ENCODE measurements at places on chromosomes 1 and 21.
A peak's percentile ranks its signal among the peaks of the same experiment; 100 is the strongest.

DNA sequence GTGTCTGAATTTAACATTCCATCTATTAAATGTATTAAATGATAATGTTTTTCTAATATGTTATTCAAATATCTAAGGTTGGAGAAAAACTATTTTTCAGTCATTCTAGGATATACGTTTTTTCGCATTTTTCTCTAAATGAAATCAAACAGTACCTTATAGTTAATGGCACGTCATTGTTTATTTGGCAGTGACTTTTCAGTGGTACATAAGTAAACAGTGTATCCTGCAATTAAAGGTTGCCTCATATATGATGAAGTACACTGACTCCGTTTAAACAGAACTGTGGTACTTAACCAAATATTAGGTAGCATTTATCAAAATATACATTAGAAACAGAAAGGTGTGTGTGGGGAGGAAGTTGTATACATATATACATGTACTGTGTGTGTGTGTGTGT is 79.2 kb downstream of the EPS15 start:
- DNase-seq = no peak

- DNase-seq = no peak
Observed at GRCh38 chr1:10662824-10663677, 133.4 kb downstream of the CASZ1 start.

DNA sequence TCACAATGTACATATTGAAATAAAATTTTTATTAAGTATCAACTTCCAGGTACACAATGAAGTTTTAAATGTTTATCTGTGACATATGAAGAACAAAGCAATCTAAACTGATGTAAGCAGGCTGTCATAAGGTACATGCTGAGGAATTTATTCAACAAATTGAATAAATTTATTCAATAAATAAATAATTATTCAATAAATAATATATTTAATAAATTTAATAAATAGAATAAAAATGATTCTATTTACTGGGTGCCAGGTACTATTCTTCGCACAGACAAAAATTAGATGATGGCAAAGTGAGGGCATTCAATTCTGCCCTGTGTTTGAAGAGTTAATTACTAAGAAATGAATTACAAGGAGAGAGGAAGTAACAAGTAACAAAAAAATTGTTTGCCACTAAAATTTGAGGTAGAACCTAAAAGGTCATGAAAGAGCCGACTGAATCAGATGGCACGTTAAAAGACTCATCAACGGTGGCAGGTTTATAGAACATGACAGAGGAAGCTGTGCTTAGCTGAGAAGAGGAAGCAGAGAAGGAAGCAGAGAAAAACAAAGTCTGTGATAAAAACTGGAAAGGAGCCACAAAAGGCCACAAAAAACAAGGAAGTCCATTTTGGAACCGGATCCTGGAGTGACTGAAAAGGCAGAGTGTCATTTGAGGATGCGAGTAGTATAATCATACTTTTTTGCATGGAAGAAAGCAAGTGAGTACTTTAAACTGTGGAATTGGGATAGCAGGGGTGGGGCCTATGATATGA is 2.2 kb upstream of the USP24 start:
- peak; percentile 57 for DNase-seq

- DNase-seq = no peak
Observed at GRCh38 chr1:248229360-248229908, 1.8 kb upstream of the OR2M4 start.

GRCh38 chr1:212500351-212500750 is 67.6 kb downstream of the NENF start:
- DNase-seq = no peak

DNA sequence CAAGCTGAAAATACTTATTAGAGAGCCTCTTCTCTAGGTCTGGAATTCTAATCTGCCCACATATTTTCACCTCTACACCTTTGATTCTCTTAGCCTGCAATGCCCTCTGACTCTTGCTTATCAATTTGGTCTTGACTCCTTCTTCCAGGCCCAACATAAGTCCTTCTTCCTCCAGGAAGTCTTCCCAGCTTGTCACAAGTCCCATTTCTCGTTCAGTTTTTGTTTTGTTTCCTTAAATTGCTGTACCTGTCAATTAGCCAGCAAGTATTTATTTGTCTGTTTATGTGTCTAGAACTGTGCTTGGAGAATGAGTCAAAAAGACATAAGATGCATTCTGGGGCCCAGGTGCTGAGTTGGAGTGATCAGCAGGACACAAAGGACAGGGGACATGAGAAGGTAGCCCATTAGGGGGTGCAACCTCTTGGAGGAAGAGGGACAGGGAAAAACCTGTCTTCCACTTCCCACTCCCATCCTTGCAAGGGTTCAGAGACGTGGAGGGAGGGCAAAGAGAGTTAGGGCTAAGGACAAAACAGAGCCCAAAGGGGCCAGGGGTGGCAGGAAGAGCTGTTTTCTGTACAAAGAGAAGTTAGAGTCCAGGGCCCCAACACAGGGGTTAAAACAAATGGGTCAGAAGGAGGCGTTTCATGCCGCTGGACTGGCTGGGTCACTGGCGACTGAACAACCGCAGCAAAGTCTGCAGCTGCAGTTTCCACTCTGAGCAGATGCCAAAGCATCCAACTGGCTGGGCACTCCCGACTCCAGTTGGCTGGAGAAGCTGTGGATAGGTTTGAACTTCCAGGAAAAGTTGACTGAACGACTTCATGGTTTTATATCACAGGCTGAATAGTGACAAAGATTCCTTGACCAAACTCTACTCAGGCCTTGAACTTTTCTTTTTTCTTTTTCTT is 10.7 kb upstream of the CNR2 start:
- no peak for DNase-seq

DNA sequence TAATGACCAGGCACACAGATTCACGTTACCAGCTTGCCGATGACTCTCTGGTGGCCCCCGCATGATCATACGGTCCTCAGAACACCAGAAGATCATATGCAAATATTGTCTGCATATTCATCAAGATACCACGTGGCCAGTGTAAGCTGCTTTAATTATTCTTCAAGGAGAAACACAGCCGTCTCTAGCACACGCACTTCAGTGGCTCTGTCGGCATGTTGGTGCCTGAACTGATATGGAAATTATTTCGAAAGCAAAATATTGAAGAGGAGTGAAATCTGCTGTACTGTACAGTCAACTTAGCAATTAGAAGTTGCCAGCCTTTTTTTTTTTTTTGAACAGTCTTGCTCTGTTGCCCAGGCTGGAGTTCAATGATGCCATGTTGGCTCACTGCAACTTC is 5.9 kb upstream of the KIF26B start:
- DNase-seq = no peak

- DNase-seq = no peak
Observed at GRCh38 chr21:25757531-25757930, 22.8 kb downstream of the GABPA start.

GRCh38 chr1:44031252-44032169 is at the start of gene SLC6A9:
Gene SLC6A9 (minus strand): TSS chr1:44031462. CDS start chr1:44024277, 7,185 bp downstream.
- DNase-seq = peak; percentile 51

DNA sequence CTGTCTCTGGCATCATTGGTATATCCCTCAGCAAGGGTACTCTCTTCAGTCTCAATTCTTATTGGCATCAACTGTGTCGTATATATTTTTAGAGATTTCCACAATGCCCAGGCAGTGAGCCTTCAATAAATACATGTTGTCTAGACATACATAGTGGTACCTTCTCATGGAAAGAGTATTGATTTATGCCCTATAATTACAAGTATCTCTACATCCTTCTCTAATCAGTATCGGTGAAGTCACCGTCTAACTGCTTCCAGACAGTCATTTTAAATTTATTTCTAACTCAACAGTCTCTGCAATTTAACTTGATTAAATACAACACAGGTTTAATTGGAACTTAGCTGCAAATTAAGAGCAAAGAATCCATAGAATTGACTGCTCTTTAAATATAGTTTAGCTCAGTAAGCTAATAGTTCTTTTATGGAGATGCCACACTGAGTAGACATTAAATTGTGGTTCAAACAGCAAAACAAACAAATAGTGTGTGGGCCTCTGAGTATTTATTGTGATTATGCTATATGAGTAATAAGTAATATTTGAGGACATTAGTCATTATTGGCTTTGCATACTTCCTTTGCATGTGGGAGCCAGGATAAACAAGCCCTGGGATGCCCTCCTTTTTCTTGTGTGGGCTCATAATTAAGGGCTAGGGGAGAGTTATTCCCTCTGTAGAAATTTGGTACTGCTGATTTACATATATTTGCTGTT is 126.9 kb upstream of the DUSP10 start:
- no peak for DNase-seq

GRCh38 chr21:26167593-26167992 is 3.0 kb downstream of the APP start:
- no peak for DNase-seq

- DNase-seq = no peak
Observed at GRCh38 chr1:50611675-50612074, 188.4 kb upstream of the DMRTA2 start.

Measured in midbrain (tissue), 1 donor.